Activated naive CD4-positive, alpha-beta T cell treated with anti-CD3 and anti-CD28 coated beads, Interleukin-2, amount 50 U/mL, for 72 hours (primary cell): ENCODE measurements at places on chromosomes 2 and 18.

DNA sequence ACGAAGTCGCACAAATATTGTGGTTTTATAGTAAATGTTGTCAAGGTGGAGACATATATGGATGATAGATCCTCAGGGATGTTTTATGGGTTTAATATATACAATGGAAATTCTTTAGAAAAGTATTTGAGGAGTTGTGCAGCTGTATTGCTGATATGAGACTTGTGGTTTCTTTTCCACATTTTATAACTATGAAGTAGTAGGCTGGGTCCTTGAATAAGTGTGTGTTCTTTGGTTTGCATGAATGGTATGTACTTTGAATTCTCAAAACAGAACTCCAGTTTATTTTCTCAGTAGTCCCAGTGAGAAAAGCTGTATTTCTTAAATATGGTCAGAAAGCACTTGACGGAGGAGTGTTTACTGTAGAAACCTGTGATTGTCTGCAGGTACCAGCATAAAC is 42.4 kb downstream of the PLCL1 start:
- no peak for DNase-seq

GRCh38 chr18:58496937-58497336 is 132.0 kb downstream of the ALPK2 start:
- no peak for DNase-seq

DNA sequence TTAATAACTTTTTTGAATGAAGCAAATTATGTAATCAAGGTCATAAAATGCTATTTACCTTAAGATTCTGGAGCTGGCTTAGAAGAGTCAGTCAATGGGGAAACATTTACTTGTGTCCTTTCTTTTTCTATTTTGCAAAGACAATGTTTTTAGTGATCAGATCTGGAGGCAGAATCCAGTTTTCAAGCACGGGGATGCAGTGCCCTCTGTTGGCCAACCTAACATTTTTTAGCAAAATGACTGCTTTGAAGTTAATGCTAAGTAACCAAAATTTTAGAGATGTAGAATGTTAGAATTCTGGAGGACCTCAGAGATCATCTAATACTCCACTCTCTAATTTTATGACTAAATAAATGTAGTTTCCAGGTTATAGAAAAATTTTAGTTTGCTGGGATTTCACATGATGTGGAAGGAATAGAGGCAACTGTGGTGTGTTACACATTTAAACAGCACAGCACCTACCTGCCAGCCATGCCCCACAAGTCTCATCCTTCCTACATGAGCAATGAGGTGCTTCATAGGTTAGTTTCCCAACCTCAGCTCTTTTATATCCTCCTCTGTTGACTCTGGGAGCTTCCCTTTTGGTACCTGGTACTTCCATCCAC is 23.6 kb upstream of the SLC9A4 start:
- DNase-seq: peak; percentile 71

GRCh38 chr18:39913672-39914366 is 2041.2 kb upstream of the PIK3C3 start:
- DNase-seq: no peak

GRCh38 chr2:31704561-31705212 is 123.9 kb upstream of the SRD5A2 start:
- no peak for DNase-seq

- no peak for DNase-seq
Measured at GRCh38 chr2:38146907-38147307, 71.0 kb upstream of the CYP1B1 start.

GRCh38 chr2:100978582-100979191 is 23.4 kb upstream of the RPL31 start:
- DNase-seq: no peak

DNA sequence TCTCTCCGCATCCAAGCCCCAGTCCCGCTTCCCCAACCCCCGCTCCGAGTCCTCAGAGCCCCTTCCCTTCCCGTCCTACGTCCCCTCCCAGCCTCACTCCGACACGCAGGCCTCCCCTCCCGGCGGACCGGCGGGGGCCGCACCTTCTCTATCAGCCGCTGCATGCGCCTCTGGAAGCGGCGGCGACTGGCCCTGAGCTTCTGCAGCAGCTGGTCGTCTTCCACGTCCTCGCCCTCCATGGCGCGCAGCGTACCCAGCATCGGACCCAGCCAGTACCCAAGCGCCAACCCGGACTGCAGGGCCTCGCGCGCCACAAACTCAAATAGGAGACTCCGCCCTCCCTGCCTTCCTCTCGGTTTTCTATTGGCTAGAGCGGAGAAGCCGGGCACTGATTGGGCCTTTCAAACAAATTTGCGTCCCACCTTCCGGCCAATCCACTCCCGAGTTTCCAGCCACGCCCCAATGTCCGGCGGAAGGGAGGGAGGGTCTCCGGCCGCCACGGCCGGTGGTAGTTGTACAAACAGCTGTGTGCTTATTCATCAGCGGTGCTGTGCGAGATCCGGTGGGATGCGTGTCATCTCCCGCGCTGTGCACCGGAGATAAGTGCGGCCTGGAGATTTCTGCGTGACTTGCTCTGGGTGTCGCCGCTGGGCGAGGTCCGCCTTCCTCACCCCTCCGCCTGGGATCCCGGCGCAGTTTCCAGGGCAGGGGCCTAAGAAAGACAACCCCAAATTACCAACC is at the start of gene HJURP:
TSS of gene HJURP (minus strand) at position 295 of the 741 bp plus-strand sequence. CDS start at position 260, 35 bp downstream.
- DNase-seq: peak; percentile 86

DNA sequence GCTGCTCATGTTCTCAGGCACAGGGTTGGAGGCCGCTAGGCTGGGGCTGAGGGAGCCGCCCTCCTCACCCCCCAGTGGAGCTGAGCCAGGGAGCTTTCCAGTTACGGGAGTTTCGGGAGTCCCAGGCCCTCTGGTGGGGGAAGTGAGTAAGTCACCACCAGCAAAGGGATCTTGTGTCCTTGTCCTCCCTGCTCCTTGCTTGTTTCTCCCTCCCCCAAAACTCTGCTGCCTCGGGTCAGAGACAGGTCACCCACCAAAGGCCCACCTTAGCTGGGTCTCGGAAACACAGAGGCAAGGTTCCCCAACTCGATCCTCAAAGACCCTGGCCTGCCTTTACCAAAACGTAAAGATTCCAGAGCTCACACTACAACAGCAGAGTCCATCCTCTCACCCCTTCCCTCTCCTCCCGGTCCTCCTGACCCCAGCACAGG is 60.5 kb upstream of the POMC start:
- DNase-seq: no peak

DNA sequence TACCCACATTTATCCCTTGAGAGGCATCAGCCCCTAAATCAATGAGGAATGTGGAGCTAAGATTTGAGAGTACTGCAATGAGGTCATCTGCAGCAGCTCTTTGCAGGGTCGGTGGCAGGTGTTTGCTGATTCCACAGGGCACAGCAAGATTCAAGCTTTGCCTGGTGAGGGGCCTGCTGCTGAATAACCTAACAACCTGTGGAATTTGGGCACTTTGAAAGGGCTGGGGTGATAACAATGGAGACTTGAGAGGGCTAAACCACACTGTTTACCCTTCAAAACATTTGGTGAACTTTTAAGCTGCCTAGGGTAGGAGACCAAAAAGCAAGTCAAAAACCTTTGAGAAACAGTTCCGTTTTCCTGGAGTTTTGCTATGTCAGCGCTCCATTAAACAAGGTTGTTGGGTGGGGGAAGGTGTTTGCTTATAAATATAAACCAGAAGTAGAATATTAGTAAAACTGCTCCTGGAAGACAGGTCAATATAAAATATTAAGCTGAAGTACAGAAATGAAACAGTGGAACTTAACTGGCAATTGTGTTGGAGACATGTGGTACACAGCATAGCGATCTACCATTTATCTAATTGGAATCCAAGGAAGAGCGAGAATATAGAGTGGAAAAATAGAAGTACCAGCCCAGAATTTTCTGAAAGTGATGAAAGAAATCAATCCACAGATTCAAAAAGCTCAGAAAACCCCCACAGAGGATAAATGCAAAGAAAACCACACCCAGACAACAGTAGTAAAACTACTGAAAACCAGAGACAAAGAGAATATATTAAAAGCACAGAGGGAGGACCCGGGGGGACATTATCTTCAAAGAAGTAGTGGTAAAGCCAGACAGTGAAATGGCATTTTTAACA is 15.7 kb downstream of the COPS8 start:
- DNase-seq: no peak

- DNase-seq: no peak
Measured at GRCh38 chr2:36459725-36460137, 104.2 kb downstream of the CRIM1 start.

GRCh38 chr2:205679410-205680009 is 2.8 kb upstream of the NRP2 start:
- DNase-seq: no peak

DNA sequence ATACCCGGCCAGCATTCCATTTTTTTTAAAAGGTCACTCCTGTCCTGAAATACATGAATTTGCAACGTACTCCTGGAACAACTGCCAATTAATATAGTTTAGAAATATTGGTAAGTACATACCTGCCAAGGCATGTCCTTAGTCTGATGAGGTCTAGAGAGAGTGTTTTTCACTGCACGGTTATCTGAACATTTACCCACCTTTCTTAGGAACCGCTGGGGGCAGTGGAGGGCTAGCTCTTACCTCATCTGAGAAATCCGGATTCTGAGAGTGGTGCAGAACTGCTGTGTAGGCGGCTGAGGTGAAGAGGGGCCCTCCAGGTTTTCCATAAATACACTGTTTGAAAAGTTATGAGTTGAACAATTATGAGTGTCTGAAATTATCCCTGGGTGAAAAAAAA is 133.1 kb upstream of the CCDC195 start:
- DNase-seq: no peak

DNA sequence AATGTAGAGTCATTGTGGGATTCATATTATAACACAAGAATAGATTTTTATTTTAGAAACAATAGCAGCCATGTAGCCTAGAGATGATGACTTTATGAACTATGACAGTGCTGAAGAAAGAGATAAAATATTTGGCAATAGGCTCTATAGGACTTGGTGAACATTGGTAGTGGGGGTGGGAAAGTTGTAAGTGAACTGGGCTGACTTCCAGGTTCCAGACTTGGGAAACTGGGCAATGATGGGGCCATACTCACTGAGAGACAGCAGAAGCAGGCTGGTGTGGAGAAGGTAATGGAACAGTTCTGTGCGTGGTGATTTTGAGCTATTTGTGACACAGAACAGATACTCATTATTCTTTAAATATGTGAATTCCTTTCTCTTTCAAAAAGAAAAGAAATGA is 470.3 kb upstream of the HNRNPA3 start:
- no peak for DNase-seq
